Gastroesophageal sphincter (tissue), 4 donors: ENCODE measurements at places on chromosomes 12 and 14.

DNA sequence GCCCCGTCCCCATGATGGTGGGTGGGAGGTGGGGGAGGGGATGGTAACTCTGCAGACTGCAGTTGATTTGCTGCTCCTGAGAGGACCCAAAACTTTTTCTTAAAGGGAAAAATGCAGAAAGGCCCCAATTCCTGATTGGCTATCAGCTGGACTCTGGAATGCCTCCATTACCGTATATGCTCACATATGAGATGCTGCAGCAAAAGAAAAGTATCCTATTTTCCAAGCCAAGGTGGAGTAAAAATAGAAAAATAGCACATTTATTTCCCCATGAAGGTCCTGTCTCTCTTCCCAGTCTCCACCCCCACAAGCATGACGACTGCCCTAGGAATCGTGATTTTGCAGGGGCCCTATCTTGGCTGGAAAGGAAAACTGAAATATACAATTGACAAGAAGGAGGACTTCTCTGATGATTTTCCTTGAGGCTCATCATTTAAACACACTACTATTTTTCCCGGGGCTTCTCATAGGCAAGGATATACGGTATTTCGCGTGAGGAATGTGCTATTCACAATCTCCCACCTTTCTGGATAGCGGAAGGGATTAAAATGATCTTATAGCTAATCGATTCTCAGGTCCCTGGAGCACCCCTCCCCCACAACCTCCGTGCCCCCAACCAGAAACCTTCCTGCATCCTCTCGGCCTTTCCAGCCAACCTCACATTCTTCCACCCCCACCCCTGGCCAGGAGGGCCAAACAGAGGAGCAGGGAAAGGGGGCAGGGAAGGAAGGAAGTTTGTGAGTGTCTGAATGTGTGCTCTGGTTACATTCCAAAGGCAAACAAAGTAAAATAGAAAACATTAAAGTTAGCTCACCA, 138.9 kb upstream of the CCND2 start:
- H3K4me1 ChIP-seq = no peaks in the 10 kb centered on the region
- no peaks in the 10 kb centered on the region for H3K36me3 ChIP-seq
- no peak overlapping the region for H3K4me3 ChIP-seq
- no peak for ATAC-seq
- H3K27ac ChIP-seq = no peak overlapping the region

GRCh38 chr12:124222368-124223245, 72.3 kb upstream of the RFLNA start:
- no peak overlapping the region for H3K27ac ChIP-seq
- no peaks in the 10 kb centered on the region for H3K4me1 ChIP-seq
- peaks cover 3% of the 10 kb centered on the region for H3K27me3 ChIP-seq

- no peak for ATAC-seq
- no peak overlapping the region for H3K27ac ChIP-seq
- no peaks in the 10 kb centered on the region for H3K36me3 ChIP-seq
- H3K4me1 ChIP-seq = no peaks in the 10 kb centered on the region
- no peaks in the 10 kb centered on the region for H3K27me3 ChIP-seq
Measured at GRCh38 chr12:89529738-89530137, 3.9 kb upstream of the POC1B start.

DNA sequence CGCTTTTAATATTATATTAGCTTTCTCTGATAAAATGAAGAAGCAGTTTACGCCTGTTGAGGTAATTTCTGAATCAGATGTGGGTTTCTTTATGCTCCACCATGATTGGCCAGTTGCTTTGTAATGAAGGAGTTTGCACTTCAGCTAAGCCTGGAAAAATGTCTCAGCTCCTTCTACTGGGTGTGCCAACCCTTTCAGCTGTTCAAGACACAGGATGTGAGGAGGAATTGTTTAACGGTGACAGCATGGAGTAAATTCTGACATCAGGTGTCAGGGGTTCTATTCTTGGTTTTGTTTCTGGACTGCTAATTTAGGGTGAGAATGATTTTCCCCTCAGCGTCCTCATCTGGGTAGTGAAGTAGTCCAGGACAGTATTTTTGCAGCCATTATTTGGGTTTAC, 43.5 kb downstream of the FLRT2 start:
- no peaks in the 10 kb centered on the region for H3K27me3 ChIP-seq
- H3K36me3 ChIP-seq = no peaks in the 10 kb centered on the region
- no peaks in the 10 kb centered on the region for H3K4me1 ChIP-seq
- no peak overlapping the region for H3K27ac ChIP-seq
- no peak for ATAC-seq
- no peak overlapping the region for H3K4me3 ChIP-seq

DNA sequence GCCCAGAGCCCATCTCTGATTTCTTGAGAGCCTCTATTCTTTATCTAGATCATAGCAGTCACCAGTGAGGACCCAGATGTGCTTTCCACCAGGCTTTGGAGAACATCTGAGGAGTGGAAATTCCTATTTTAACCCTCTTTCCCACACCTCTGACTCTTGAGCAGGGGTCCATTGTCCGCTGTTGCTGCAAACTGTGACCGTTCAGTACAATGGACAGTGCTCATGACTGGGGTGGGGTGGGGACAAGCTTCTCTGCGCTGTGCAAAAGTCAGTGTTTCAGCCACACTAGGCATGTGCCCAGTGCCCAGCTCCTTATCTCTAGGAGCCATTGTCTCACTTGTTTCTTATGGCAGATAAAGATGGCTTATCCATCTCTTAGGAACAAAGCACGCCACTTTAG, 16.9 kb upstream of the KRT7 start:
- H3K4me1 ChIP-seq = peaks cover 11% of the 10 kb centered on the region
- H3K36me3 ChIP-seq = no peaks in the 10 kb centered on the region
- no peak overlapping the region for H3K4me3 ChIP-seq

DNA sequence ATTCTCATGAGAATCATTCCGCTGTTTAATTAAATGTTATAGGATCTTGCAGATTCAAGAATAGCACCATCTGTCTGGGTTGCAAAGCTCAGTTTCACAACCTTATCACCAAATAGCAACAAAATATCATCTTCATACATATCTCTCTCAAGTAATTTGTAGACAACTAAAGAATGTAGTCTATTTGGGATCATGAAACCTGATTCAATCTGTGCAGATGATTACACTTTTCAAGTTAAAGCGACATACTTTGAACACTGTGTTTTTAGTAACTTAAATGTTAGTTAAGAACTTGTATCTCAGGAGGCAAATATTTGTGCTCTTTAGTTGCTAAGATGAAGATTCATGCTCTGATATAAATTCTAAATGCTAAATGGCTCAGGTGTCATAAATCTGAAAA, 14.8 kb downstream of the MED13L start:
- no peak overlapping the region for H3K4me3 ChIP-seq
- H3K4me1 ChIP-seq = peaks cover 47% of the 10 kb centered on the region
- H3K27me3 ChIP-seq = no peaks in the 10 kb centered on the region
- H3K36me3 ChIP-seq = no peaks in the 10 kb centered on the region
- no peak for ATAC-seq

GRCh38 chr12:102429211-102430154, 50.9 kb downstream of the IGF1 start:
- ATAC-seq = peak; percentile 85
- no peaks in the 10 kb centered on the region for H3K4me1 ChIP-seq
- no peaks in the 10 kb centered on the region for H3K27me3 ChIP-seq
- H3K36me3 ChIP-seq = no peaks in the 10 kb centered on the region
- no peak overlapping the region for H3K4me3 ChIP-seq

GRCh38 chr12:123049398-123050240, 69.1 kb downstream of the ARL6IP4 start:
- H3K27me3 ChIP-seq = no peaks in the 10 kb centered on the region
- no peak overlapping the region for H3K4me3 ChIP-seq
- peak; percentile 59 for ATAC-seq
- H3K36me3 ChIP-seq = no peaks in the 10 kb centered on the region
- peaks cover 75% of the 10 kb centered on the region for H3K4me1 ChIP-seq

- peaks cover 34% of the 10 kb centered on the region for H3K36me3 ChIP-seq
- no peak overlapping the region for H3K4me3 ChIP-seq
- ATAC-seq = no peak
- no peaks in the 10 kb centered on the region for H3K27me3 ChIP-seq
Measured at GRCh38 chr12:51186465-51187085, 13.6 kb upstream of the TFCP2 start.

DNA sequence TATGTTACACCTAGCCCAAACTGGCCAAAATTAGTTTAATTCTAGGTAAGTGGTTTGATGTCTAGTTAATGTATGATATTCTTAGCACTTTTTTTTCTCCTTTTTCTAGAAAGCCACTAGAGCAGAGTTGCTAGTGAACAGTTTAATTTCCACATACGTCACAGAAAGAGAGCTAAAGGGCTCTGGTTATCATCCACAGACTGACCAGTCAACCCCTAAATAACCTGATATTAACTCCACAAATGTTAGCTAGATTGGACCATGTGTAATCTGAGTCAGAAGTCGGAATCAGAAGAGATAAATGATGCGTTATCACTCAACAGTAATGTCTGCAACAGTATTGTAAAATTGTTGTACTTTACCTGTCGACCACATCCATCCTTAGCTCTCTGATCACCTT, 74.9 kb downstream of the USP15 start:
- no peak for ATAC-seq
- no peaks in the 10 kb centered on the region for H3K27me3 ChIP-seq
- no peak overlapping the region for H3K27ac ChIP-seq
- H3K4me3 ChIP-seq = no peak overlapping the region

GRCh38 chr12:93029091-93029490, 100.0 kb upstream of the EEA1 start:
- no peaks in the 10 kb centered on the region for H3K4me1 ChIP-seq
- ATAC-seq = no peak
- H3K27ac ChIP-seq = no peak overlapping the region
- H3K4me3 ChIP-seq = no peak overlapping the region

DNA sequence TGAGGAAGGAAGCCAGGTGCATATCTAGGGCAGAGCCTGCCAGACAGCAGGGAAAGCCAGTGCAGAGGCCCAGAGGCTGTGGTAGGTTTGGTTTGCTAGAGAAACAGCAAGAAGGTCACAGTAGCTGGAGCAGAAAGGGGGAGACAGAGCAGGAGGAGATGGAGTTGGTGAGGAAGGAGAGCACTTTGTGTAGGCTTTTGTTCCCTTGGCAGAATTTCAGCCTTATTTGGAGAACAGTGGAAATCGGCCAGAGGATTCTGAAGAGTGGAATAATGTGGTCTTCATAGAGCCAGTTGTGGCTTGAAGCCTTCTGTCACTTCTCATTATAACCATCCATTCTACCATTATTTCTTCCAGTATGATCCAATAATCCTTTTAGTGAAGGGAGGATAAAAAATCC, 212.9 kb upstream of the FAR2 start:
- H3K4me1 ChIP-seq = no peaks in the 10 kb centered on the region
- ATAC-seq = no peak
- no peaks in the 10 kb centered on the region for H3K27me3 ChIP-seq
- H3K27ac ChIP-seq = no peak overlapping the region
- H3K36me3 ChIP-seq = no peaks in the 10 kb centered on the region
- H3K4me3 ChIP-seq = no peak overlapping the region
